ENCODE measurements at places on chromosomes 5 and 9.

DNA sequence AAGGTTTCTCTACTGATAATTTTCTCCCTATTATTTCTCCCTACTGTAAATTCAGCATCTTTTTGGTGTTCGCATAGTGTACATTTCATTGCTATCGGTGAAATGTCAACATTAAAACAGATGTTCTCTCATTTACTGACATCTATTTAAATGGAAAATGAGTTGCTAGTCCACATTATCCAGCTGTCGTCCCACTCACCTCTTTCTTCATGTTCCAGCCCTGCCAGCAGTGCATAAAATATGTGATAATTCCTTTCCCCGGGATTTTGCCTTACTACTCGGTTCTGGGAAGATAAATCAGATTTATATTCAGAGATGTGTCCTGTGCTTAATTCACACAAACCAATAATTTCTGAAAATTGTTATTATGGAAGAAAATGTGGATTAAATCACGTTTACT lies 155.8 kb downstream of the MYO10 start:
- DNase-seq, result no peak

DNA sequence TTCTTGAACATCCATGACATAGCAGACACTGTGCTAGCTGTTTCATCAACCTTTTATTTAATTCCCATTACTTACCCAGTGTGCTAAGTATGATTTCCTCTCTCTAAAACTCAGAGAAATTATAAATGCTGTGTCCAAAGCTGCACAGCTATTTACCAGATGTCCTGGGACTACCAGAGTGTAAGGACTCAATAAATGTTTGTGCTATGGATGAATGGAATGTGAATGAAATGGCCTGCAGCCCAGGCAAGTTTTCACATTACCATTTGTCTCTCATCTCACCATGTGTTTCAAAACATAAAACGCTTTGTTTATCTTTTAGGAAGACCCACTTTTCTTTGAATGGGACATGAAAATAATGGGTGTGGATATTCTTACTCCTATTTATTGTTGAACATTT lies 96.2 kb downstream of the ARHGEF28 start:
- DNase-seq, result no peak

GRCh38 chr9:96320749-96321280 lies 18.8 kb upstream of the HSD17B3 start:
- DNase-seq, result no peak

- DNase-seq, result no peak
These were observed 190.9 kb downstream of the ICE1 start for GRCh38 chr5:5613261-5613990.

- no peak for DNase-seq
These were observed 218.7 kb upstream of the TRIM32 start for GRCh38 chr9:116468369-116468768.

- DNase-seq, result no peak
These were observed 720.2 kb upstream of the TYRP1 start for GRCh38 chr9:11973011-11973410.

- DNase-seq, result no peak
These were observed 27.7 kb downstream of the FGF10 start for GRCh38 chr5:44361342-44362001.

- DNase-seq, result no peak
These were observed 337.2 kb downstream of the NPR3 start for GRCh38 chr5:33048315-33048714.

- no peak for DNase-seq
These were observed 28.7 kb downstream of the NEK6 start for GRCh38 chr9:124286292-124286931.

DNA sequence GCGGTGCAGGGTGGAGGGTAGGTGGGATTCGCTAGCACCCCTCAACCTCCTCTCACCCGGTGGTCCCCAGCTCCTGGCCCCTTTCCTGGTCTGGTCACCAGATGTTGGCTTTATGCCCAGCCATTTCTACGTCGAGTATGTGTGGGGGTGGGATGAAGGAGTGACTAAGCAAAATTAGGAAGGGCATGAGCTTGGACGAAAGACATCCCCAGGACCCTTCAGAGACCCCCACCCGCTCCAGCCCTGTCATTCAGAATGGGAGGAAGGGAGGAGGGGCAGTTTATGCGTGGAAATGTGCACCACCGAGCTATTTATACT lies 742 bp downstream of the BHMT2 start:
- no peak for DNase-seq

DNA sequence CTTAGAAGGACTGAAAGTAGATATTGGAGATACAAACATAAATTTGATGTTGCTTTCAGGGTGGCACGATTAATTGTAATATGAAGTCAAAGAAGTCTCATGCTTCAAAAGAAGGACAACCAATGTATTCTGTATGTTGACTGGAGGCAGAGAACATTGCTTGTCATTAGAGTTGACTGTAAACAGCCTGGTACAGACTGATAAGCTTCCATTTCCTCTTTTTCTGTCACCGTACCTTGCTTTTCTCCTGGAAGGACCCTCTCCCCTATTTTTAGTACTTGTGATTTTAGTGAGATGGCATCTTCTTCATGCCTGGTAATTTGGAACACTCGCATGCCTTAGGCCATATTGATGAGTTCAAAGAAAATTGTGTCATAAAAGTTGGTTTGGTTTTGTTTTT lies 809.4 kb downstream of the PRELID2 start:
- DNase-seq, result no peak

- DNase-seq, result no peak
These were observed 647 bp upstream of the ADAMTSL2 start for GRCh38 chr9:133533857-133534256.

DNA sequence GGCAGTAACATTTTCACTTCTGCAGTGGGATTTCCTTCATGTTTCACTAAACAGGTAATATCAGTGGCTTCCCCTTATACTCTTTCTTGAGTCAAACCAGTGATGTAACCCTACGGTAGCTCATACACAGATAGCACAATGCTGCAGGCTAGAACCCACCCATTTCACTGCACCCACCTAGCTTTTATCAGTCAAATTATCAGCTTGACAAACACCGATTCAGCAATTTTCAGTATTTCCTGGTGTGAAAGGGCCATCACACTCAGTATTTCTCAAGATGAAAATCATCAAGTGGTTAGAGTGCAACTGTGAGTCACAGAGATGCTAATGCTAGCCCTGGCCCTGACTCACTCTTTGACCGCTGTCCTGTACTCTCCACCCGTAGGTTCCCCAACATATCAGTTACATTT lies 242.3 kb upstream of the PTGER4 start:
- DNase-seq, result no peak

DNA sequence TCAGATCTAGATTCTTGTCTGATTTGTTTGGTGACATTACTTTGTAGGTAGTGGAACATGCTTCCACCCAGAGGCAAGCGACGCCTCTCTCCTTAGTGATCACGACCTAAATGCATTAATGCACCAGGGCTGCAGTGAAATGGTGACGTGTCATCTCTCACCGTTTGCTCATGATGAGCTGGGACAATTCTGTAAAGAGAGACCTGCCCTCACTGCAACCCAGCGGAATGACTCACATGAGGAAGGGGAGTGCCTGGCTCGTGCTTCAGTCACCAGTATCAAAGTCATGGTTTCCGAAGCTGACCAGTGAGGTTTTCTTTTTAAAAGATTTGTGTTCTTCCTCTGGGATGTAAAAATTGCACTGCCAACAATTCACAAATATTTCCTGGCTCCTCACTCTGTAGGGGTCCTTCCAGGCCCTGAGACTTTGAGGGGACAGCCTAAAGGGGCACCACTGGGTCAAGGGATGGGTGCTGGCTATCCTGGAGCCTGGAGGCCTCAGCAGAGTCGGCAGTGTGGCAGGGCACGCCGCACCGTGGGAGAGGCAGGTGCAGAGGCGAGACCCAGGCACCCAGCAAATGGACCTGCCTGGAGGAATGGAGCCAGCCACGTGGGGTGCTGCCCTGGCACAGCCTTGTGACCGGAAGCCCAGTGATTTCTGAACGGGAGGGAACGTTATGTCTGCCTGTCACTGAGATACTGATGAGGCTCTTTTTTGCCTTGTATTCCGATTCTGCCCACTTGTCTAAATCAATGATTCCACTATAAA lies 17.3 kb downstream of the QSOX2 start:
- DNase-seq, result no peak

DNA sequence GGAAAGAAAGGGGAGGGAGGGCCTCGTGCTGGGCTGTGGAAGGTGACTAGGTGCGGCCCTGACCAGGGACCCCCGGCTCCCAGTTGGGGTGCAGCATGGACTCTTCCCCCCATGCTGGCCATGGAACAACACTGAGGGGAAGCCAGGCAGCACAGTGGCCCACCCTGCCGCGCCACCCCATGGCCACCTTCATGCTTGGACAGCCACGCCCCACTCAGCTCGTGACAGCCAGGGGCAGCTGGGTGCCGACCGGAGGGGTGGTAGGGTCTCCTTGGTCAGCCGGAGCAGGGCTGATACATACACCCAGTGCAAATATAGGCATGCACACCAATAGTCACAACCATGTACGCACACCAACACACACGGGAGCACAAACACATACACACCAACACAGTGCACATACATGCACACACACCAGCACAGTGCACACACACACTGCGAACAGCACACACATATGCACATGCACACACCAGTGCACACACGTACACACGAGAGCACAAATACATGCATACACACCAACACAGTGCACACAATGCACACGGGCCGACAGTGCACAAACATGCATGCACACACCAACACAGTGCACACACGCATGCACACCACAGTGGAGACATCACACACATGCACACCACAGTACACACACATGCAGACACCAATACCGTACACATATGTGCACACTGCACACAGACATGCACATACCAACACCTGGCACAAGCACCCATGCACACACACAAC lies 8.3 kb downstream of the SOHLH1 start:
- DNase-seq, result no peak

DNA sequence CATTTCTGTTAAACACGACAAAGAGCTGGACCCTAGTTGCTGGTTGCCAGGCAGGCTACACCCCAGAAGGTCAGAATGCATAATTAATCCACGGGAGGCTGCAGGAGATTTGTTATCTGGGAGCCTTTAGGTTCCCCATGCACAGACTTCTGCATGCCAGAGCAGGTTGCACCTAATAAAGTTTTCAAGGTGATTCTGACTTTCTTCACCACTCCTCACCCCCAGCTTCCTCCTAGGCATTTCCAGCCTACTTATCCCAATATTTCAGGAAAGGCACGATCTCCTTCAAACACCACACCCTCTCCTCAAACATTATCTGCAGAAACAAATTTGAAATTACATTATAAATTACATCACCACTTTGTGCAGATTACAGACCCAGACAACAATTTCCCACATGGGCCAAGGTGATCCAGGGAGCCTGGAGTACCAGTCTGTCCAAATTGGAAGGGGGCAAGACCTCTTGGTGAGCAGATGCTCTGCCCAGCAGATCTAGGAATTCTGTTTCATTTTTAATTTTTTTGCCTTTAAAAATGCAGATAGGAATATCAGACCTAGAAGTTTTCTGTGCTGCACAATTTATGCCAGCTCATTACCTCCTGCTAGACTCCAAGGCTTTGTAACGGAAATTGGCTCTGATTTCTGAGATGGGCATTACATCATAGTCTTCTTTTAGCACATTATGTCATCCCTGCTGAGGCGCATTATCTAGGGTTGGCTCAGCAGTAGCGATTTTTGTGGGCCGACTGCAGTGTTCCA lies 363.4 kb upstream of the SLC30A5 start:
- DNase-seq, result peak; percentile 69

DNA sequence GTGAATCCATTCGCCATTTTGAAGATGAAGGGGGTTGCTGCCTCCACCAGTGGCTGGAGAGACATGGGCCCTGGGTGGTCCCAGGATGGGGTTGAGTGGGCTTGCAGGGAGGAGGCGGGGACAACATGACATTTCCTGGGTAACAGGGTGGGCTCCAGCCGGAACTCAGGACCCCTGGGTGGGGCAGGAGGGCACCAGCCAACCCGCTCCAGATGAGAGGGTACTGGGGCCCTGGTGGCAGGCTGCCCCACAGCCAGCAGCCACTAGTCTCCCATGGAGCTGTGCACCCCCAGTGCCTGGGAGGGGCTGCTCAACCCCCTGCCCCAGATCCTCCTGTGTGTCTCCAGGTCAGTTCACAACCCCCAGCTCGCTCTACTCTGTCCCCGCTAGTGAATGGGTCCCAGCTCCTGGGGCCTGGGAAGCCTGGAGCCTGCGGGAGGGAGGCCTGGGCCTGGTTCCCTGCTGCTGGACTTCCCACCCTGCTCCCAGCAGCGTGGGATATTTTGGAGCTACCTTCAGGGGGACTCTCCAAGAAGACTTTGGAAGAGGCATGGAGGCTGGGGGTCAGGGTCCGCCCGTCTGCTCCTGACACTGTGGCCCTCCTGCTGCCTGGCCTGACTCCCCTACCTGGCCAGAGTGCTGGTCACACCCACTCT lies 55.9 kb downstream of the AHRR start:
- DNase-seq, result no peak

DNA sequence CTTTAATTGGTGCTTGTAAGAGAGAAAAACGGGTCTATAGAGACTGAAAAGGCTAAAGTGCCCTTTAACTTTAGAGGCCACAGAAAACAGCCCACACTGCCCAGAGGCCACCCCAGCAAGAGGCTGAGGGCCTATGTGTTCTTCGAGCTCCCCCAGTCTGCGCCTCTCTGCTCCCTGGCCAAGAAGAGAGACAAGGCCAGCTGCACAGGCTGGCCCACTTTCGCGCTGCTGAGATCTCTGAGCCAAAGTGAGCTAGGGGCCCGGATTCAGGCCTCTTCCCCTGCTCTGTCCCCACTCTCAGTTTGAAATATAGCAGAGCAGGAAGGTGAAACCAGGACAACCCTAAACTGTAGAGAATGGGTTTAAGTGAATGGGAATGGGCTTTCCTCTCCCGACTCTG lies 132.0 kb upstream of the TRIM32 start:
- no peak for DNase-seq

DNA sequence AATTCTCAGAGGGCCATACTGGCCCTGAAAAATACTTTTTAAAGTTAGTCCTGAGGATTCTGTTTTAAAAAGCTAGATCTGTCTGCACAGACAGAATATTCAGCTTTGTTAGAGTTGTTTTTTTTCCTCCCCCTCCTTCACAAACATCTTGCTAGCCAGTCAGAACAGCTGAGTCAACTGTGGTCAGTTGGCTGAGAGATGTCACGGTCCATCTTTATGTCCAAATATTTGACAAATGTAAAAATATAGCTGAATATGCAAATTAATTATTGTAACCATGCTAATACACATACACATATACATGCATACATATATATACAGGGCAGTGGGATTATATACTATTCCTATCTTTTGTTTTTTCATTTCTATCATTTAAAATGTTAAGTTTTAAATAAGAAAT lies 33.9 kb downstream of the UNC13B start:
- DNase-seq, result no peak

GRCh38 chr5:87268970-87269377 lies 1.3 kb downstream of the RASA1 start:
- DNase-seq, result no peak

GRCh38 chr5:11048760-11049159 lies 287.7 kb upstream of the DAP start:
- DNase-seq, result no peak

DNA sequence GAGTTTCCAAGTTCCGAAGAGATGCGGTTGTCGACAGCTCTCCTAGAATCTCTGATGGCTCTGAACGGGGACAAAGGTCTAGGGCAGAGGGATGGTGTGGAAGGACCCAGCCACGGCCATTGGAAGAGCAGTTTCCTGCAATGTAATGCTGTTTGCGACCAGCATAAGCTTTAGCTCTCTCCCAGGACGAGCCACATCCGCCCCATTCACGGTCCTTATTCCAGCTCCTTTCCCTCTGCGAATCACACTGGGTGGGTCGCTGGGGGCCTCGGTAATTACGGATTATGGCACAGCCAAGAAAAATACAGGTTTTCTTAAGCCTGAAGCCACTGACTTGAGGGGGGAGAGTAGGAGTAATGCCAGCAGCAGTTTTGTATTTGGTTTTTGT lies 22.7 kb downstream of the ANXA2R start:
- no peak for DNase-seq
